Mucosa of descending colon (tissue), 3 donors: ENCODE measurements at places on chromosomes 11 and 22. TPM values are rescaled to one million over a fixed set of nuclear protein-coding genes. Genes with fewer than 3 reads are reported as not detected.

DNA sequence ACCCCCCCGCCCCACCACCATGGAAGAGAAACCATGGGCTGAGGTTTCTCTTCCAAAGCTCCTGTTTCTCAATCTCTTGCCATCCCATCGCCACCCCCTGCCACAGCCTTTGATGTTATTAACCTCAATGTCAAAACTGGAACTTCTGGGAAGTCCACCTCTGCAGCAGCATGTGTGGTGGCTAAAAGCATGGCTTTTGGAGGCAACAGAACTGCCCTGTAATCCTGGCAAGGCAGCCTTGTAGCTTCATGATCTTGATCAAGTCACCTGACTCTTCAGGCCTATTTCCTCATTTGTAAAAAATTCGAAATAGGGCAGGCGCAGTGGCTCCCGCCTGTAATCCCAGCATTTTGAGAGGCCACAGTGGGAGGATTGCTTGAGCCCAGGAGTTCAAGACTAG, 3.5 kb upstream of the COX8A start:
- DNase-seq, result no peak

DNA sequence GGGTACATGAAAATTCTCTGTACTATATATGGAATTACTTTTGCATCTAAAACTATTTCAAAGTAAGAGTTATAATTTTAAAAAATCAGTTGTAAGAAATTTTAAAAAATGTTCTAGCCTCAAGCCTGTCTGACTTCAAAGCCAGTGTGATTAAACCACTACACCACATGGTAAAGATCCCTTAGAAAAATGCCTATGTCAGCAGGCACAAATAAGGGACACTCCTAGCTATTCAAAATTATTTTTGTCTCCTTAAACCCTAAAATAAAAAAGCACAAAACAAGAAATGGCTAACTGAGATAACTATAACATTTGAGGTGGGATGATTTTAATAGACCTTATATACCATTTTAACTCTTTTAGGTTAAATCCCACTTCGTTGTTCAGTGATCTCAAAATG, 64.0 kb upstream of the LIN7C start:
- no peak for DNase-seq

GRCh38 chr11:120738516-120739046, 227.0 kb downstream of the GRIK4 start:
- DNase-seq, result no peak

GRCh38 chr11:37115963-37116362, 517.9 kb upstream of the RAG2 start:
- no peak for DNase-seq

GRCh38 chr11:105179542-105180278, 40.1 kb upstream of the CARD18 start:
- no peak for DNase-seq

DNA sequence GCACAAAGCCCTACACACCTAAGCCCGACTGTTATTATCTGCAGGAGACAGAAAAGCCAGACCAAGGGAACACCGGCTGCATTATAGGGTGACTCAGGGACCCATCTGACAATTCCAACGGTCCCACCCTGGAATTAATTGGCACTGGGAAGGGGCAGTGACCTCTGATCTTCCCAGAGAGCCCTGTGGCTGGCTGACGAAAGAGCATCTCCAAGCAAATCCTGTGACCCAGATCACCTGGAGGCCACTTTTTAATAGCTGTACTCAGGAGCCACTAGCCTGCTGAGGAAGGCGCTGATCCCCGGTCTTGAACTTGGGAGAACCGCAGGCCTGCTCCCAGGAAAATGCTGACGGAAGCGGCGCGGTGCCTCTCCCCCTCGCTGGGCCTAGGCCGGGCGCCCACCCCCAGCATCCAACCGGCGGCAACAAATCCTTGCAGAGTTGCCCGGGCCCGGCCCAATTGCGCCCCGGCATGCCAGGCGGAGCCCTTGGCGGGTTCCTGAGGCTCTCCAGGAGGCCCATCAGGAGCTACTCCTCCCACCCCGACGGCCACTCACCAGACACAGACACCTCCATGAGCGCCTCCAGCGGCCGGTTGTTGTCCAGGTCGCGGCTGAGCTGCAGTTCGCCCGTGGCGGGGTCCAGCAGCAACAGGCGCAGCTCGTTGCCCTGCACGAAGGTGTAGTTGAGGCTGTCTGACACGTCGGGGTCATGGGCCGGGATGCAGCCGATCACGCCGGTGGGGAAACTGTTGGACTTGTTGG, 4.2 kb downstream of the CELSR1 start:
- no peak for DNase-seq

- no peak for DNase-seq
Measured at GRCh38 chr11:125320347-125321076, 156.0 kb downstream of the PKNOX2 start.

- DNase-seq, result no peak
Measured at GRCh38 chr11:106233191-106233590, 155.7 kb downstream of the AASDHPPT start.

DNA sequence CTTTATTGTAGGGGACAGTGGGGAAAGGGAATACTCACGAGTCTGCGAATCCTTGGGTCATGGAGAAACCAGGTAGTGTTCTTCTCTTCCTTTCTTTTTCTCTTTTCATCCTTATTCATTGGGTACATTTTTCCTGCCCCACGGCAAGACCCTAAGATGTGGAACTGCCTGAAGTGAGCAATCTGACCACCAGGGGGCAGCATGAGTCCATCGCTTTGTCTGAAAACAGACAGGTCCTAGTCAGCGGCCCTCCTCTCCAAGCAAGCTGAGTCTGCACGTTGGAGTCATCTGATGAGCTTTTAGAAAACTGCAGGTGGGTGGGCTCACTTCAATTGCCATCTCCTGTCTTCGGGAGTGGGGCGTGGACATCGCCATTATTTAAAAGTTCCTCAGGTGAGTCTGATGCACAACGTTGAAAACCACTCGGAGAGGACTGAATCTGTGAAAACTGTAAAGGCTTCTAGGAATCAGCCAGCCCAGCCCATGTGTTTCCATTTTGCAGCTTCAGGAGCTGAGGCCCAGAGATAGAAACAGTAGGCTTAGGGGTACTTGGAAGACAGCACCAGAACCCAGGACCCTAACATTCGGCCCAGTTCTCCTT, 34.0 kb upstream of the FBXO3 start:
- DNase-seq, result peak; percentile 91

- no peak for DNase-seq
Measured at GRCh38 chr11:4881860-4882500, at the start of gene OR51T1. Gene OR51T1, plus strand, starts transcription at chr11:4881900. Its CDS starts 0 bp downstream, at chr11:4881900.

DNA sequence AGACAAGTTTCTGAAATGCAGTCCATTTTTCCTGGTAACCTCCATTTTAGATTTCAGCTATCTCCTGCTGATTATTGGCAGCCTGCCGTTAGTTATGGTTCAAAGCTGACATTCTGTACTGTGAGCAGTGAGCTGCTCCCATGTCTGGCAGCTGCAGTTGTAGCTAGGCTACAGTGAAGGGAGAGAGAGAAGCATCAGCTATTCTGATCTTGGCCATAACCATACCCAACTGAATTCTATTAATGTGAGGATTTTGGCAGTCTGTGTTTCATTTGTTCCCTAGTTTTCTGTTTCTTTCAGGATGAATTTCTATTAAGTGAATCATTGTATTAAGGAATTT, 33.4 kb downstream of the SIK2 start:
- no peak for DNase-seq

GRCh38 chr22:33012833-33013450, 45.2 kb downstream of the SYN3 start:
- DNase-seq, result no peak

KDM4D gene
- total RNA-seq, result 0.46 TPM

GP1BB gene
- 0.41 TPM for total RNA-seq
